ENCODE measurements at places on chromosomes 4 and X. TPM values are rescaled to one million over a fixed set of nuclear protein-coding genes. Genes with fewer than 3 reads are reported as not detected.

TEX13C gene
- not detected for total RNA-seq

SMR3B gene
- not detected for total RNA-seq

CYLC1 gene
- not detected for total RNA-seq

GRCh38 chrX:36908801-36909675 is 99.1 kb upstream of the FAM47C start:
- peak; percentile 67 for DNase-seq

- DNase-seq = no peak
Observed at GRCh38 chrX:2263203-2263602, 237.6 kb downstream of the DHRSX start.

- no peak for DNase-seq
Observed at GRCh38 chr4:113276464-113277170, 227.2 kb downstream of the ANK2 start.

GRCh38 chr4:158930639-158930972 is 161.8 kb downstream of the FNIP2 start:
- peak; percentile 1 for DNase-seq

DNA sequence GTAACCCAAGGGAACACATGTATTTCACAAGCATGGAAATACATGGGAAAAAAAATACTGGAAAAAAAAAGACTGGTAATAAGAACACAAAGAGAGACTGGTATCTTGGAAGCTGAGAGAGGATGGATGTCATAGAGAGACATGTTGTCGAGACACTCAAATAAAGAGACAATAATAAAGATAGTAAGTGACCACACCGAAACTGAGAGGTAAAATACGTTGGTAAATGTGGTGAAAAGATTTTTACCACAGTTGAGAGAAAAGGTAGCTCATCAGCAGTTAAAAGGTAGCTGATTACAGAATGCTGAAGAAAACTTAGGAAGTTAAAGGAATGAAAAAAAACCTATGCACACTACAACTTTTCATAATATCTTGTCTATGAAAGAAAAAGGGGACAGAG is 81.1 kb downstream of the ARAP2 start:
- no peak for DNase-seq

DNA sequence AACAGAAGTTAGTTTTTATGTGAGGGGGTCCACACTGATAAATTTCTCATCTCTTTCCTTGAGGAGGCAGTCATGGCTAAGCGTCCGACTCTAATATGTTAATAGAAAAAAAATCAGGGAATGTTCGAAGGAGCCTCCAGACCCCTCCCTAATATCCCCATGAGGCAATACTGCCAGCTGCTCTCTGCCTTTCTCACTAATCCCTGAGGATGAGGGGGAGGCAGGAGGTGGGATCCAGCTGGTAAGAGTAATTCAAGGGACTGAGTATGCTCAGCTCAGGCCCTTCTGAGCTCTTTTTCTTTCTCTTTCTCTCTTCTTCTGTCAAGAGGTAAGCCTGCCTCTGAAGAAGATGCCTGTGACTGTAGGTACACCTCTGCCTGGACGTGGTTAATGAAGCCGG is 51.7 kb downstream of the PIR start:
- DNase-seq = no peak

- DNase-seq = peak; percentile 86
Observed at GRCh38 chr4:40309250-40309774, 25.8 kb upstream of the CHRNA9 start.

- DNase-seq = no peak
Observed at GRCh38 chr4:1769692-1770091, 23.4 kb upstream of the FGFR3 start.

- peak; percentile 53 for DNase-seq
Observed at GRCh38 chrX:34764852-34765361, 107.8 kb upstream of the TMEM47 start.

DNA sequence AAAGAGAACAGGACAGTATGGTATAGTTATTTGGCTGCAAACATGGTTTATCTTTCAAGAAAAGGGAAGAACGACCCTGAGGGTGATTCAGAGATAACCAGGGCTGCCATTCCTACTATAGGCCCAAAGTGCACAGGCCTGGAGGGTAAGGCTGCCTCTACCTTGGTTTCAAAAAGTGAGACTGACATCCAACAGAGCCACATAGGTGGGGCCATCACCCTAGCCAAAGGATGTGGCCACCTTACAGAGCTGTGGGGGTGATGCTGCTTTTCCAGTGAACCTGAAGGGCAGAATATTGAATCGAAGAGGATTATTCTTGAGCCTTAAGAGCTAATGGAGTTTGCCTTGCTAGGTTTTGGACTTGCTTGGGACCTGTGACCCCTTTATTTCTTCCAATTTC is 15.7 kb downstream of the SH2D1A start:
- no peak for DNase-seq

DNA sequence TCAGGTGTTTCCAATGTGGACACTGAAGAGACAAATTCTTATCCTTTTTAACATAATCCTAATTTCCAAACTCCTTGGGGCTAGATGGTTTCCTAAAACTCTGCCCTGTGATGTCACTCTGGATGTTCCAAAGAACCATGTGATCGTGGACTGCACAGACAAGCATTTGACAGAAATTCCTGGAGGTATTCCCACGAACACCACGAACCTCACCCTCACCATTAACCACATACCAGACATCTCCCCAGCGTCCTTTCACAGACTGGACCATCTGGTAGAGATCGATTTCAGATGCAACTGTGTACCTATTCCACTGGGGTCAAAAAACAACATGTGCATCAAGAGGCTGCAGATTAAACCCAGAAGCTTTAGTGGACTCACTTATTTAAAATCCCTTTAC is 18.6 kb downstream of the TLR7 start:
- DNase-seq = no peak

Data from PC-3 (cell line).